Activated CD4-positive, alpha-beta T cell treated with anti-CD3 and anti-CD28 coated beads for 24 hours (primary cell): ENCODE measurements at places on chromosomes 3 and 15.

DNA sequence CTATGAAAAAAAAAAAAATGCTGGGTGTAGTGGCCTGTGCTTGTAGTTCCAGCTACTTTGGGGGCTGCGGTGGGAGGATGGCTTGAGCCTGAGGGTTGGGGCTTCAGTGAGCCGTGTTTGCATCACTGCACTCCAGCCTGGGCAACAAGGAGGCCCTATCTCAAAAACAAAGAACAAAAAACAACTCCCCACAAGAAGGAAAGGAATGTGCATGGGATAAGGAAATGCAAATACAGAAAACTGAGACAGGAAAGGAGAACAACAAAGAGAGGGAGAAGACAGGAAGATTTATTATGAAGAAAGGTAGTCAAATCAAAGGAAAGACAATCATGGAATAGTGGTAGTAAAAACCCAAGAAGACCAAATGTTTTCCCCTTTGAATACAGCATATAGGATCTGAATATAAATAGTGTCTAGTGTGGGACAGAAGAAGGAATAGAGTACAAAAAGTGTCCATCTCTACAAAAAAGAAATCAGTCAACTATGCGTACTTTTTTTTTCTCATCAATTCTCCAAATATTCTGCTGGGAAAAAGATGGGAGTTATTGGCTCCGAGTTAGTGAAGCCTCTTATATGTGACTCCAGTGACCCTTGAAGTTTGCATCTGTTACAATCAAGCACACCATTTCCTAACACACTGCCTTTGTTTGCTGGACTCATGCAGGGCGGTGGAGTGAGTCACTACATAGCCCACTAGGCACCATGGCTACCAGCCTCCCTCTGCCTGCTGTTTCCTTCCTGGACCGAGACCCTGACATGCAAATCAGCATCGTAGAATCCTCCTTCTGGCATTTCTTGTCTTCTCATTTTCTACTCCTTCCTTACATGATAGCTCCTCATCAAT, 101.2 kb upstream of the PTX3 start:
- DNase-seq: no peak

DNA sequence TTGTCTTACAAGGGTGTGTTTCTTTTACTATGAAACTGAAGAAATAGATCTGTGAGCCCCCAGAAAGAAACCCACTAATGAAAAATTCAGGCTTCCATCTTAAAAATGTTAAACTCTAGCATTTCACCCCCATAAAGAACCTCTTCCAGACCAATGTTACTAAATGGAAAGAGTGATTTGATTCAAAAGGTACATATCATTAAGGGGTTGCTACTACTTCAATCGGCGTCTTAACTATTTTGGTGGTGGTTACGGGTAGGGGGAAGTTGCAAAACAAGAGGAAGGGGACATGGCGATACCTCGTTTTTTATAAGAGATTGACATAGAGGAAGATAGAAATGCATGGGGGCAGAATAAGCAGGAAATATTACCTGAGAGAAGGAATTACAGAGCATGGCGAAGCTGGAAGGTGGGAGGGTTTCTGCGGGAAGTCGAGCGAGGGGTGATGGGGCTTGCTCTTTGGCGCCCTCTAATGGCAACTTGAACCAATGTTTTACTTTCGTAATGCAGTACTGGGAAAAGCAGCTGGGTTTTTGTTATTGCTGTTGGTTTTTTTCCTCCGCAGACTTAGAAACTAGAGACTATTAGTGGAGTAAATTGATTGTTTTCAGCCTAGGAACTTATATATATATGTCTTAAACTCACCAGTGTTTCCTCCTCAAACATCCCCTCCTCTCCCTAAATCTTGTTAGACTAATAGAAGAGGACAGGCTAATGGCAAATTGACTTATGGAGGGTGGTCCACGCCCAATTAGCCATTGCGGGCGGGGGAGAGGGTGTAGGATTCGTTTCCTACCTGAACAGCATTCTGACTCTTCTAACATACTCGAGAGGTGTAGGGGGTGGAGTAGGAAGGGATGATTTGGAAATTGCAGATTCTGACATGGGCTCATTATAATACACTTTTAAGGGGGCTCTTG, 11.3 kb upstream of the SOX2 start:
- DNase-seq: peak; percentile 14

GRCh38 chr3:106913966-106914365, 463.3 kb upstream of the CCDC54 start:
- DNase-seq: no peak

- DNase-seq: no peak
These were observed 4.5 kb downstream of the NDUFB5 start for GRCh38 chr3:179608931-179609720.

GRCh38 chr15:66761726-66762595, 59.9 kb downstream of the SMAD6 start:
- no peak for DNase-seq

DNA sequence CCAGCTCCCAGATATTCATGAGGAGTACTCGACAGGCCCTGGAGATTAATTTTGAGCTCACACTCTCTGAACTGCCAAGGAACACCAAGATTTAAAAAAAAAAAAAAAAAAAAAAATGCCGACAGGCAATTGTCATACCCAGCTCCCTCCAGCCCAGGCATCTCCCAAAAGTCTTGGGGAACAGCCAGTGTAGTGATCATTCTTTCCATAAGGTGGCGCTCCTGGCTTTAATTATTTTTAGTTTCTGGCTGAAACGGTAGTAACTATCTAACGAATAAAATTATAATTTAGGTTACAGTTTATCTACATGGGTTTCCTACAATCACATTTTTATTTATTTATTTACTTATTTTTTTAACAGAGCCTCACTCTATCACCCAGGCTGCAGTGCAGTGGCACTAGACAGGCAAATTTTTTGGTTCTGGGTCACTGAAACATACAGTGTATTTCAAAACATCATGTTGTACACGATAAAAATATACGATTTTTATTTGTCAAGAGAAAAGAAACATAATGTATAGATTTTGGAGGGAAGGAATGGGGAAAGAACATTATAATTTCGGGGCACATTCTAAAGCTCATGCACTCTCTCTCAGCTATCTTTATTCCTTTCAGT, 157.3 kb downstream of the ADAMTS9 start:
- DNase-seq: no peak

GRCh38 chr3:14452740-14453710, 50.6 kb downstream of the SLC6A6 start:
- no peak for DNase-seq

GRCh38 chr15:52567871-52568600, 794 bp downstream of the ARPP19 start:
- no peak for DNase-seq

DNA sequence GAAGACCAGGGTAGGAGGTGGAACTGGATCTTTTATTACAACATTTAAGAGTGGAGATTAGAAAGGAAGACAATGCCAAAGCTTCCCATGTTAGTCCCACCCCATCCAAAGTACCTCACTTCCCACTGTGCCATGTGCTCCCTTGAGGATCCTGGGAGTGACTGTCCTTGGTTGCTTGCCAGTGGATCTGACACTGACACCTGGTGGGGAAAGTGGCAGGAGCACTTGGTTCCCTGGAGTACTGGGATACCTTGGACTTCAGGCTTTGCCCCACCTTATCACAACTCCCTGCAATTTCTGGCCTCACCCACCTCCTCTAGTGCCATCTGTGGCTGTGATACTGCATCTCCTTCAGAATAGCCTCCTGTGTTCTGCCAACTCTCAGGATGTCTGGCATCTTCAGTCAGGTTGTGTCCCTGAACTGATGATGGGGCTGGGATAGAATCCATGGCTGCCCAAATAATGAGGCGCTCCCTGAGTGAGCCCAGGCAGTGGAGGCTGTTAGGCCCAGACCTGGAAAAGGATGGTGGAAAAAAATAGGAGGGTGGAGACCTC, 1.3 kb downstream of the ELL3 start:
- no peak for DNase-seq

- no peak for DNase-seq
These were observed 86.9 kb upstream of the COL6A5 start for GRCh38 chr3:130258532-130258952.

GRCh38 chr3:25257026-25257425, 171.0 kb upstream of the RARB start:
- DNase-seq: no peak

DNA sequence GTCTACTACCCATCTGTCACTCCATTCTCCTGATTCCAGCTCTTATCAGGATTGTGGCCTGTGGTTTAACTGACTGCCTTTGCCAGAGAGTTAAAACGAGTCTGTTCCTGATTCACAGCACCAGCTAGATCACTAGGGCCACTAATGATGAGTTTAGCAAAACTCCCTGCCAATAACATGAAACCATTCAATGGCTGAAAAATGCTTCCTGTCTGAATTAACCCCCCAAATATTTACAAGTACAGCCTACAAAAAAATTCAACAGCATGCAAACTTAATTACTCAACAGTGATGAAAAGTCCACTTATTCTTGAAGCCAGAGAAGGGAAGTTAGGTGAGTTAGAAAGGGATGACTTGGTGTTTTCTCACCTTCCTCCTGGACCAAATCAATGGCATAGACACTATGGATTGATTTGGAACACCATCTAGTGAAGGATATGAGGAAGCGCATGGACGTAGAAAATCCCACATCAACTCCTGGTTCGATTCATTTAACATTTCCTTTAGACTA, 141.4 kb downstream of the TGFBR2 start:
- DNase-seq: no peak

- no peak for DNase-seq
These were observed 62.6 kb downstream of the LMLN start for GRCh38 chr3:198022604-198023003.

GRCh38 chr15:100973351-100974111, 54.4 kb downstream of the LRRK1 start:
- no peak for DNase-seq

DNA sequence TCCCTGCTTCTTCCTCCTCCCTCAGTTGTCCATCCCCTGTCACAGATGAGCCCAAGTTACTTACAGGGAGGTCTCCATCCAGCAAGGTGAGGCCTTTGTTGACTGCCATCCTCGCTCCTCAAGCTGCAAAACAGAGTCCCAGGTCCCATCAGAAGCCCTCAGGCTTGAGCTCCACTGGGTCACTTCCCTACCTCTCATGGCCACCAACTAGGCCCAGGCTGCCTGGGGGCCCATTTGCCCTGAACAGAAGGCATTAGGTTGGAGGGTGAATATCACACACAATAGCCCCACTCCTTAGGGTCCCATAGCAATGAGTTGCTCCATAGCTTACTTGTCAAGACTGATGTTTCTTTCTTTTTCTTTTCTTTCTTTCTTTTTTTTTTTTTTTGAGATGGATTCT, 1.8 kb downstream of the PLIN1 start:
- no peak for DNase-seq

DNA sequence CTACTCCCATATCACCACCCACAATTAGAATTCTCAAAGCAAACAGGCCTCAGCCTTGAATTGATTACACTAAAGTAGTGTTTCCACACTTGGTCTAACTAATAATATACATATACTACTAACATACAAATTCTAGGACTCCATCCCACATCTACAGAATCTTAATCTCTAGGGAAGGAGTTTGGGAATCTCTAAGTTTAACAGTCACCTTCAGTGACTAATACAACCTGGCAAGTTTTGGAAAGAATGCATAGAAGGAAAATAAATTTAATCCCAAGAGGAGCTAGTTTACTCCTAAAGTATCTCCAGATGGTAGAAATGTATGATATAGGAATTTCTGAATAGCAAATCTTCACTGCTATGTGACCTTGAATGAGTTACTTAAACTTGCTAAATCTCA, 9.1 kb downstream of the CLPX start:
- no peak for DNase-seq

DNA sequence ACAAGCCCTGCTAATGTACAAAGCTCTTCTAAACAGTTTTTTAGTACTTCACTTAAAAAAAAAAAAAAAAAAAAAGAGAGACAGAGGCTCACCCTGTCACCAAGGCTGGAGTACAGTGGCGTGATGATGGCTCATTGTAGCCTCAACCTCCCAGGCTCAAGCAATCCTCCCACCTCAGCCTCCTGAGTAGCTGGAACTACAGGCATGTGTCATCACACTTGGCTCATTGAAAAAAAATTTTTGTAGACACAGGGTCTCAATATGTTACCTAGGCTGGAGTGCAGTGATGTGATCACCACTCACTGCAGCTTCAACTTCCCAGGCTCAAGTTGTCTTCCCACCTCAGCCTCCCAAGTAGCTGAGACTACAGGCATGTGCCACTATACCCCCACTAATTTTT, 47.6 kb upstream of the HEG1 start:
- no peak for DNase-seq
